ENCODE measurements at places on chromosomes 4 and X.

- DNase-seq, result no peak
Observed at GRCh38 chrX:119816300-119816699, 24.9 kb upstream of the RPL39 start.

- DNase-seq, result no peak
Observed at GRCh38 chrX:132463411-132463810, 25.4 kb downstream of the MBNL3 start.

DNA sequence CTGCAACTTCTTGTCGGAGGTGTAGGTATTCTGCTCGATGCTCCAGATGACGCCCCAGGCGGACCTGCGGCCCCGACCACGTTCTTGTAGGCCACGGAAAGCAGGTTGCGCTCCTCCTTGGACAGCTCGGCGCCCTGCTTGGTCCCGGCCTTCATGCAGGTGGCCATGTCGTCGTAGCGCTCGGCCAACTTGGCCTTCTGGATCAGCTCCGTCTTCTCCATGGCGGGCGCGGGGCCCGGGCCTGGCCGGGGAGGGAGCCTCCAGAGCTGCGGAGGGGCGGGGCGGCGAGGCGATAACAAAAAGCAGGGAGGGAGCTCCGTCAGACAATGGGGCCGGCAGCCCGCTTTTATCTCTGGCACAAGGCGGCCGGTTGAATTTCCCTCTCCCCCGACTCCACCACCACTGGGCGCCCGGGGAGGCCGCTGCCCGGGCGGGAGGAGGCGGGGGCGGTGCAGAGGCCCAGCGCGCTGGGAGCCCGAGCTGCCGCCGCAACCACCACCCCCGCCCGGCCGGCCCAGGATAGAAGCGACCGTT, 28.3 kb upstream of the DRP2 start:
- DNase-seq, result no peak

DNA sequence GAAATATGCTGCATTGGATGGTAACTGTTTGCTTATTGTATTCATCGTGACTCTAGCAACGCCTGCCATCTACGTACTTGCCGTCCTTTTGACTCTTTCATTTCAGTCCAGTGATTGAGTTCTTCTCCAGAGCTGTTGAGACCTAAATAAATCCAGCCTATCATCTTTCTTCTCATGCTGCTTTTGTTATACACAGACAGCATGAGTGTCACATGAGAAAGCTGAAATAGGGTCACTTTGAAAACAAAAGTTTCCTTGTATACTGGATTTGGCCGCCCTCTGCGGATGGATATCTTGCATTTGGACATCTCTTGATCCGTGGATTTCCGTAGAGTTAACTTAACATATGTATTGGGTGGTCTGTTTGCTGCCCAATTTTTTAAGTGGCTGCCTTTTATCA, 67.2 kb downstream of the TMPRSS11F start:
- DNase-seq, result no peak
